ENCODE measurements at places on chromosomes 7 and 10. TPM values are rescaled to one million over a fixed set of nuclear protein-coding genes. Genes with fewer than 3 reads are reported as not detected.

Gene DOCK4
- 23.9 TPM for total RNA-seq

Gene ERCC6
- total RNA-seq: 61.5 TPM

Gene PRKG1
- 16.5 TPM for total RNA-seq

Gene ASAH2B
- 4.6 TPM for total RNA-seq

Gene PRR15
- not detected for total RNA-seq

All from articular chondrocyte of knee joint (primary cell).